H7 (cell line): ENCODE measurements at places on chromosomes 7 and 10.
A peak's percentile ranks its signal among the peaks of the same experiment; 100 is the strongest.

- DNase-seq: no peak
These were observed 17.2 kb upstream of the AKR1C1 start for GRCh38 chr10:4945766-4946717.

- DNase-seq: no peak
These were observed 140.2 kb upstream of the KLF6 start for GRCh38 chr10:3925184-3925583.

DNA sequence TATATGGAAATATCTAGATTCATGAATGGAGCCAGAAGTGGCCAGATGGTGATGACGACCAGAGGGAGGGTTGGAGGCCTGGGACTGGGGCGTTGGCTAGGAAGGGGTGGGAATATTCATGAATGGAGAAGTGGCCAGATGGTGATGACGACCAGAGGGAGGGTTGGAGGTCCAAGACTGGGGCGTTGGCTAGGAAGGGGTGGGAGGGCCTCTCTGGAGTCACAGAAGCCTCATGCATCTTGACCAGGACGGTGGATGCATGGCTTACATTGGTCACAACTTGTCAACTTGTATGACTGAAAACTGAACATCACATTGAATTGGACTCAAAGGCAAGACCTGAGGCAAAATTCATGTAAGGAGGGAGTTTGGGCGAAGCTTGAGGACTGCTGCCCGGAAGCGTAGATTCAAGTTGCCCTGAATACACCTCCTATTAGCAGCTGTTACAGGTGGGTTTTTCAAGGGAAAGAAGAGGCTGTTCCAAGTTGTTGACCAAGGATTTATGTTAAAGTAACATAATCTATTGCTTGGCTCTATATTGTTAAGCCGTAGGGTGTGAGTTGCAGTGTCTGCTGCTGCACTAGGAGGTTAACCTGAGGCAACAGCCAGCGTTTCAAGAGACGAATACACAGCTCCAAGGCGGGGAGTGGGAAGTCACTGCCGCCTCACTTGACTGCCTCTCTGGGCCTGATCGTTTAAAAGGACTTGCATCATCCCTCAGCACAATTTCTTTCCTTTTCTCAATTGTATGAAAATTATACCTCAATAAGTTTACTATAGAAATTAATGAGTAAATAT lies 55.1 kb upstream of the FAM20C start:
- peak; percentile 41 for DNase-seq

DNA sequence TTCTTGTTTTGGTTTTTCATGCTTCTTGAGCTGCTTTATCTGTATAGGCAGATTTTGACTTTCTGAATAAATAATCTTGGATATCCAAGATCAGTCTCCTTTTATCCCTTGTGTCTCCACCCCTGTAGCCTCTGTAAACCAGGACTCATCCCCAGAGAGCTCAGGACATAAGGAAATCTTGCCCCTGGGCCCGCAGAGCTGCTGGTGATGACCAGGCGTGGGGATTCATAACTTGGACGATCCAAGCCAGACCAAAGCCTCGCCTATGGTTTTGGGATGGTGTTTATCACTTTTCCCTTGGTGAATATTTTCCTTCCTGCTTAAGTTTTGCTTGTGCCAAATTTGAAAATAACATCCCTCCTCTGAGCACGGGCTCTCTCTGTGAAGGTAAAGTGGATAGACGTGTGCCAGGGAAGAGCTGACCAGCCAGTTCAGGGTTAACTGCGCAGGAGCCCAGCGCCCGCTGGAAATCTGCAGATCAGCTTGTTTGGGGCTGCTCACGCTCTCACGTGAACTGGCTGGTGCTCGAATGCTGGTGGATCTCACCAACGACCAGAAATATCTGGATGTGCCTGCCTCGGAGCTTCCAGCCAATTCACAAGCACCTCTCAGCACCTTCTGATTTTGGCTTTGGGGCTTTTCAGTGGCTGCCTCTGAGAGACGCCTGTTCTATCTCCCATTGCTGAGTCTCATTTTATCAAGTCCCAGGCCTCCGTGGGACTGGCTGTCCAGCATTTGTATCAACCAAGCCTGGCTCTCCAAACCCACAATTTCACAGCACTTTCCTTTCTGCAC lies 132.1 kb upstream of the BTBD16 start:
- DNase-seq: no peak

GRCh38 chr7:92044940-92045339 lies 89.3 kb downstream of the CYP51A1 start:
- no peak for DNase-seq

DNA sequence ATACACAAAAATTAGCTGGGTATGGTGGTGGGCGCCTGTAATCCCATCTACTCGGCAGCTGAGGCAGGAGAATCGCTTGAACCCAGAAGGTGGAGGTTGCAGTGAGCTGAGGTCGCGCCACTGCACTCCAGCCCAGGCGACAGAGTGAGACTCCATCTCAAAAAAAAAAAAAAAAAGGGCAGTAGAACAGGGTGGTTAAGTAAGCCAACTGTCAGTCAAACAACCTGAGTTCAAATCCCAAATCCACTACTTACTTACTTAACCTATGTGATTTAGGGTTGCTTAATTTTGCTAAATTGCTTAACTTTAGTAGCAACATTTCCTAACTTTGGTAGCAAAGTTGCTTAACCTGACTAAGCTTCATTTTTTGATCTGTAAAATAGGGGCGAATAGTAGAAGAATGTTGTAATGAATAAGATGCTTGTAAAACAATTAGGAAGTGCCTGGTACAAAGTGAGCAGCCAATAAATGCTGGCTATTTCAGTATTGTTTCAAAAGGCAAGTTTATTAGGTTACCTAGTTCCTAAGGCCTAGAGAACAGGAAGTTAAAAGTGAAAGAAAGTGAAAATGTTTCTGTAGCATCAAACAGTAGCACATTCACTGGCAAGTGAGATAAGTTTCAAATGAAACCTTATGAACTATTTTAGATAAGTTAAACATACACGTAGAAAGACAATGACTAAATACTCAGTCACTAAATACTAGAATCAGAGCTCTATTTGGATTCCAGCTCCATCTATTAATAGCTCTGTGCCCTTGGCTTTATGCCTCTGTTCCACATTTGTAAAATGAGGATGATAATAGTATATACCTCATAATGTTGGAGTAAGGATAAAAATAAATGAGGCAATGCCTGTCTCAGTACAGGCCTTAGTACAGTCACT lies 64.3 kb downstream of the HOXA1 start:
- no peak for DNase-seq

DNA sequence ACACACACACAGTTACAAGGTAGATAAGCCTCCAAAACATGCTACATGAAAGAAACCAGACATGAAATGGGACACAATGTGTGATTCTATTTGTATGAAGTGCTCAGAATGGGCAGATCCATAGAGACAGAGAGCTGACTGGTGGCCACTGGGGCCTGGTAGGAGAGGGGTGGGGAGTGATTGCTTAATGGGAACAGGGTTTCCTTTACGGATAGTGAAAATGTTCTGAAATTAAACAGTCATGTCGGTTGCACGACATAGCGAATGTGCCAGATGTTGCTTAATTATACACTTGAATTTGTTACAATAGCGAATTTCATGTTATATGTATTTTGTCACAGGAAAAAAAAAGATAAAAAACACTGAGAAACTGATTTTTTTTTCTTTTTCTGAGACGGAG lies 122.3 kb downstream of the SPDYE5 start:
- no peak for DNase-seq

DNA sequence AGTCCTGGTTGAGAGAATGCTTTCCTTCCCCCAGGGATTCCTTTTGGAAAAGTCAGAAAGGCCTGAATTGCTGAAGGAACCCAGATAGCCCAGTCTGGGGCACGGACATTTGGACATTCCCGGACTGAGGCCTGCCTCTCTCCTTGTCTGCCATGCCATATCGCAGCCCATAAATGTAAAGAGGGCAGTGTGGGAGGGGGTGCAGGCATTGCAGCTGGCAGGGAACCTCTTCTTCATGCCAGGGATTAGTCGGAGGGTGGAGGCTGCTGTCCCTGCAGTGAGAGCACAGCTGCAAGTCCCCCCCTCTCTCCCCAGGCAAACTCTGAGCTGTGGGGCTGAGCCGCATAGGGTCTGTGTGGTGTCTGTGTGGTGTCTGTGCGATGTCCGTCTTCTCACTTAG lies 486.0 kb upstream of the MKI67 start:
- no peak for DNase-seq

DNA sequence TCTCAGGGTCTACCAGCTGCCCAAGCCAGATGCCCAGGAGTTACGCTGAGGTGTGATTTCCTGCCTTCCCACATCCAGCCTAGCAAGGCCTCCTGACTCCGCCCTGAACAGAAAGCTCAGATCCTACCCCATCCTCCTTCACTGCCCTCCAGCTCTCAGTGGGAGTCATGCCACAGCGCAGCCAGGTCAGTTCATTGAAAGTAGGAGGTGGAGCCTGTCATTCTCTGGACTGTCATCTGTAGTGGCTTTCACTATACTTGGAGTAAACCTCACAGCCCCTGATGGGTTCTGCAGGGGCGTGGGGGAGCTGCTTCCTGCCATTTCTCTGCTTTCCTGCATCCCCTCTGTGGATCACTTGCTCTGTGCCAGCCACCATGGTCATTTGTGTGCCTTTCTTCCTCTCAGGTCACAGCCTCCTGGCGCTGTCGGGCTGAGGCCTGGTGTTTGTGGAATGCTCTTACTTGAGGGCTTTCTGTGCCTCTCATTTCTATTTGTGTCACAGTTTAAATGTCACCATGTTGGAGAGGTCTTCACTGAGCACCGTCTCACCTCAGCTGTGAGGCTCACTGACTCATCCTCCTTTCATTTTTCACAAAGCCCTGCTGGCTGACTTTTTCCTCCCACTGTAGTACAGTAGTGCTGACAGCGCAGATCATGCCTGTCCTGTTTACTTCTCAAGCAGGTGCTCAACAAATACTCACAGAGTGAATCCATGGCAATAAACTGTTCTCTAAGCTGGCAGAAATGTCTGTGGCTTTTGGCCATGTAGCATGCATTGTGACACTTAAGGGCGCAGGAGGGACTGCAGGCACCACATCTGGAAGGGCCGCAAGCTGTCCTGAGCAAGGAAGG lies 61.0 kb upstream of the TMEM248 start:
- DNase-seq: peak; percentile 36

DNA sequence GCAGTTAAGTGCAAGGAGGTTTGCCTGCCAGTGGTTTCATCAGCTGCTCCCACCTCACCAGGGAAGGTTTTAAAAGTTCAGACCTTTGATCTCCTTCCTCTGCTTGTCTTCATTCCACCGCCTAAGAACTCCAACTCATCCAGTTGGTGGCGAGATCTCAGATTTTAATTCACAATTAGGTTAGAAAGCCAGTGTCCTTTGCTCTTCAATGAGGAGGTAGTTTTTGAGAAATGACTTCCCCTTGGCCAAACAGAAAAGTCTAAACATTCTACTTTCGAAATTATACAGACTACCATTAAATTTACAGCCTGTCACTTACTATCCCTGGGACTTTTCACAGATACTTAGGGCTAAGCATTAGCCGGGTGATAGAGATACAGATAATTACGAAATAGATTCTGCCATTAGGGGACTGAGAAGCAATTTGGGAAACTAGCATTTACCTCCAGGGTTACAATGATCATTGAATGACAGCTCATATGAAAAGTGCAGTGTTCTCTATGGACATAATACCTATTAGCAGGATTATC lies 513.4 kb upstream of the GHITM start:
- DNase-seq: no peak

DNA sequence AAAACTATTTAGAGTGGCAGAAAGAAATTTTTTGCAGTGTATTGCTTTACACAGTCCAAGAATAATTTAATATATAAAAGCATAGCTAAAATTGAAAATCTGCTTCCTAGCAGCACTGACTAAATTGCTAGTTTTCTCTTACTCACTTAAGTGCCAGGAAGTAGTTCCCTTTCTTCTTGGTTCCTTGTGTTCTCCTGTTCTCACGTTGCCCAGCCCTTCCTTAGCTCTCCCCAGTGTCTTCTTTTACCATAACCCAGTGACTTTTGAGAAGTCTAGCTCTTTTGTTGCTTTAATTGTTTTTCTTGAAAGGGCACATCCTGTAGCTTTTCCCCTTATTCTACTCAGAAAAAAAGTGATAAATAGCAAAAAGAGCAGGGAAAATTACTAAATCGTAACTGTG lies 215.5 kb downstream of the THSD7A start:
- no peak for DNase-seq

GRCh38 chr10:61965703-61966395 lies 64.3 kb downstream of the ARID5B start:
- DNase-seq: no peak

DNA sequence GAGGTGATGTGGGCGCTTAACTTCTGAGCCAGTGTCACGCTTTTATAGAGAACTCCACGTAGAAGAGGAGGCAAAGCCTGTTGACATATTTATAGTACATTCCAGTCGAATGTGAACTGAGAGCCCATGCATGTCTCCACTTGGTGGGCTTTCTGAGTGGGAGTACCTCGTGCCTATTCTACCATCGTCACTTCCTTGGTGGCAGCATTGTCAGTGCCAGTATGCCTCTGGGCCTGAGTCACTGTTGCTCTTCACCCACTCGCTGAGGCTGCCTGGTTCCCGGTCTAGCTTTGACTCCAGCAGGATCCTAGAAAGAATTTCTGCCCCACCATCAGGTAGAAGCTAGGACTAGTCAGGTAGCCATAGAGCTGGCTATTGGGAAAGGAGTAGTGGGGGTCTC lies 30.0 kb upstream of the CDH23 start:
- DNase-seq: no peak

- DNase-seq: peak; percentile 97
These were observed at the start of the genes ATP5F1C and KIN for GRCh38 chr10:7787857-7788638. ATP5F1C (plus strand) TSS chr10:7788177; CDS start chr10:7788208, 31 bp downstream. KIN (minus strand) TSS chr10:7787993; CDS start chr10:7787933, 60 bp downstream.

DNA sequence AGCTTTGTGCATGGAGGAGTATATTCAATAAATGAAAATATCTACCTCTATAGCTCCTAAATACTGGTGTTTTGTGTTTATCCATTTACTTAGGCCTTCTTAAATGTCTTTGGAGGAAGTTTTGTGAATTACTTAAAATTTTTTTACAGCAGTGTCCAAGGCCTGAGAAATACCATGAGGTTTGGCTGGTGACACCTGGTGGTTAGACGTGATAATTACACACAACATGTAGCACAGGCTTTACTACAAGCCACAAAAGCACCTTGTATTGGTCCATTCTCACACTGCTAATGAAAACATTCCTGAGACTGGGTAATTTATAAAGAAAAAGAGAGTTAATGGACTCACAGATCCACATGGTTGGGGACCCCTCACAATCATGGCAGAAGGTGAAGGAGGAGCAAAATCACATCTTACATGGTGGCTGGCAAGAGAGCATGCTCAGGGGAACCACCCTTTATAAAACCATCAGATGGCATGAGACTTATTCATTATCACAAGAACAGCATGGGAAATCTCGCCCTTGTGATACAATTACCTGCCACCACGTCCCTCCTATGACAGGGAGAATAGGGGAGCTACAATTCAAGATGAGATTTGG lies 20.6 kb downstream of the HYAL4 start:
- DNase-seq: peak; percentile 15

GRCh38 chr7:30469303-30469702 lies 9.3 kb downstream of the NOD1 start:
- peak; percentile 76 for DNase-seq

- no peak for DNase-seq
These were observed 233.0 kb downstream of the PTN start for GRCh38 chr7:137110535-137110934.

DNA sequence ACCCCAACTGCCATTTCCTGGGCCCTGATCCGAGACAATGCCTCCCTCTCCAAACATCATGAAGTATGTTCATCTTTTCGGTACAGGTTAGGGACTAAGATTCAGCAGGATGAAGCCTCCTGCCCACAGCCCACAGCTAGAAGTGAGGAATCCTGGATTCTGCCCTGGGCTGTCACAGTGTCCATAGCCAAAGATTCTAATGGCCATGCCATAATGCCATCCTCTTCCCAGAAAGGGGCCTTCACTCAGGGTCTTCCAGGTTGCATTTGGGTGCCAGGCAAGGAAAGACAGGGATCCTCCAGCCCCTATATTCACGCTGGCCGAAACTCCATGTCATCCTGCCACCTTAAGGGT lies 15.7 kb upstream of the ZMIZ1 start:
- DNase-seq: peak; percentile 20
